Thymus (tissue), 14 donors: ENCODE measurements at places on chromosomes 1 and 21.

GRCh38 chr1:93629101-93630059 lies 52.3 kb downstream of the BCAR3 start:
- peak; percentile 18 for DNase-seq
- no peak overlapping the region for H3K4me3 ChIP-seq
- H3K27me3 ChIP-seq, result no peaks in the 10 kb centered on the region
- no peak overlapping the region for H3K27ac ChIP-seq
- no peaks in the 10 kb centered on the region for H3K36me3 ChIP-seq

DNA sequence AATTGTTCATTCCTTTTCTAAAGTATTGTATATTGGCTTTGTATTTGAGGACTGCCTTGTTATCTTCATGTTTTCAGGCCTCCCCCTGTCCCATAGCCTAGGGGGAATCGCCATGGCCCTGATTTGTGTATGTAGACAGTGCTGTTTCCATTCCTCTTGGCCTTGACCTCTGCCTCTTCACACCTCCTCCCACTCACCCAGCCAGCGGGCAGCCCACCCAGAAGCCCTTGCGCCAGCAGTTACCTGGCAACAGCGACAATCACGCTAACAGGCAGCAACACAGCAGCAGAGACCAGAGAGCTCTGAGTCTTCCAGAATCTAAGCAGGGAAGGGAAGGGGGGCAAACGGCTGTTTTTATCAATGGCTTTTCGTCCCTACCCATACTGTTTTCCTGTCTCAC lies 50.0 kb upstream of the NPL start:
- no peak overlapping the region for H3K27ac ChIP-seq
- no peaks in the 10 kb centered on the region for H3K36me3 ChIP-seq
- no peaks in the 10 kb centered on the region for H3K27me3 ChIP-seq
- H3K4me1 ChIP-seq, result no peaks in the 10 kb centered on the region
- H3K4me3 ChIP-seq, result no peak overlapping the region
- DNase-seq, result no peak

- no peaks in the 10 kb centered on the region for H3K36me3 ChIP-seq
- peaks cover 9% of the 10 kb centered on the region for H3K4me1 ChIP-seq
- H3K27me3 ChIP-seq, result no peaks in the 10 kb centered on the region
- peak overlapping the region; percentile 83 for H3K27ac ChIP-seq
Measured at GRCh38 chr1:229204921-229205777, 65.8 kb upstream of the RAB4A start.

GRCh38 chr1:75764057-75764655 lies 21.9 kb upstream of the RABGGTB start:
- H3K27ac ChIP-seq, result no peak overlapping the region
- H3K4me3 ChIP-seq, result no peak overlapping the region
- H3K27me3 ChIP-seq, result no peaks in the 10 kb centered on the region
- peaks cover 4% of the 10 kb centered on the region for H3K36me3 ChIP-seq

DNA sequence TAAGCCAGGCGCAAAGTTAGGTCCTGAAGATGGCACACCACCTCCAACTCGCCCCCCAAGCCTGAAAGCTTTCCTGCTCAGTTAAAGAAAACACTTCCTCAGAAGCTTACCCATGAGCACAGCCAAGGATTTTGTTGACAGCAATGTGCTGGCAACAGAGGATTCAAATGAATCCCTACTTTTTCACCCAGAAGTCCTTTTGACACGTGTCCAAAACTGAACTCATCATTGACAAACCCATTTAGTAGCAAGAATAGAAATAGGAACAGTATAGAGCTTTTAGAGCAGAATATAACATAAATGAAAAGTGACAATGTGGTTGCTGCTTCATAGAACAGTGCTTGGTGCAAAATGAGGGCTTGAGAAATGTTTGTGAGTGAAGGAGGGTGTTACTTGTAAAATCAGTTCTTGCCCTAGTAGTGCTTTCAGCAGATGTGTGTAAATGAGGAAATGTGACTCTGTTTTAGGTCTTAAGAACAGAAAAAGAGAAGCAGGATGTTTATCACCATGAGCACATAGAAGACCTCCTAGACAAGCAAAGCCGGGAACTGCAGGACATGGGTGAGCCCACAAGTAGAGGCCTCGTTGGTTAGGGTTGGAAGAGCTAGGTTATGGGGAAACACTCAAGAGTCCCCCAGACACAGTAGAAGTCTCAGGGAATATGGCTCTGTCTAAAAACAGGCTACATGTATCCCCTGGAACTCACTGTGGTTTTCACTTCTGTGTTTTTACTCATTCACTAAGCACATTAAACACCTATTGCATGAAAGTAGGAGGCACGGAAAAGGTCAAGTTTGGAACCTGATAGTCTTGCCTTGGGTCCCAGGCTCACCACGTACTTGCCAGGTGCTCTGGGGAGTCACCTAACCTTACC lies 48.6 kb upstream of the TMEM125 start:
- H3K36me3 ChIP-seq, result no peaks in the 10 kb centered on the region
- H3K4me1 ChIP-seq, result no peaks in the 10 kb centered on the region
- H3K27ac ChIP-seq, result no peak overlapping the region

GRCh38 chr1:228891272-228892034 lies 156.2 kb downstream of the RHOU start:
- no peak overlapping the region for H3K27ac ChIP-seq
- DNase-seq, result no peak
- H3K4me3 ChIP-seq, result no peak overlapping the region
- no peaks in the 10 kb centered on the region for H3K36me3 ChIP-seq
- no peaks in the 10 kb centered on the region for H3K27me3 ChIP-seq

DNA sequence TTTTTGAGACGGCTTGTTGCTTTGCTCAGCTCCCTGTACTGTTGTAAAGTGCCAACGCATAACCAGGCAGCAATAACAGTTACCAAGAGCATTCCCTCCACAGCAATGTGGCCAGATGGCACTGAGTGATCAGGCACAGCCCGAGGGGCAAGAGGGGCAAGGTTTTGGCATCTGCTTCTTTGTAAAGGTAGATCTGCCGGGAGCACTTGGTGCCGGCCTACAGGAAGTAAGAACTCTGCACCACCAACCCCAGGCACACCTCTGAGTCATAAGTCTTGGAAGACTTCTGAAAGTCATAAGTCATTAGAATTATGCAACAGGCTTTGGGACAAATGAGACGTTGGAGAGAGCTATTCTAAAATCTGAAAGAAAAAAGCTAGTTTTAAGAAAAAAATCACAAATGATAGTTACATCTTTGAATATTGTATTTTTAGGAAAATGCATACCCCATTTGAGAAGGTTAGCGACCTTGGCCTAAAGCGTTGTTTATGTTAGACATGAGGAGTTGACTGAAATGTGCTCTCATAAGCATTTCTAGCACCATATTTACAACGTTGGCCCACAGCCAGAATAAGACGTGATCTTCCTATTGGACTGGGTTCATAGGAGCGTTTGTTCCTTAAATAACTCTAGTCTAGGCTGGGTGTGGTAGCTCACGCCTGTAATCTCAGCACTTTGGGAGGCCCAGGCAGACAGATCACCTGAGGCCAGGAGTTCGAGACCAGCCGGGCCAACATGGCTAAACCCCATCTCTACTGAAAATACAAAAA lies 37.7 kb upstream of the MAP10 start:
- no peaks in the 10 kb centered on the region for H3K4me1 ChIP-seq
- no peaks in the 10 kb centered on the region for H3K27me3 ChIP-seq
- H3K36me3 ChIP-seq, result no peaks in the 10 kb centered on the region
- no peak overlapping the region for H3K4me3 ChIP-seq
- H3K27ac ChIP-seq, result no peak overlapping the region

- H3K27ac ChIP-seq, result no peak overlapping the region
- H3K36me3 ChIP-seq, result peaks cover 62% of the 10 kb centered on the region
- no peaks in the 10 kb centered on the region for H3K4me1 ChIP-seq
Measured at GRCh38 chr21:46553993-46554392, 50.9 kb downstream of the S100B start.

GRCh38 chr1:21295002-21295401 lies 4.7 kb upstream of the ECE1 start:
- DNase-seq, result no peak
- no peaks in the 10 kb centered on the region for H3K36me3 ChIP-seq
- H3K27ac ChIP-seq, result peak overlapping the region; percentile 90
- peaks cover 51% of the 10 kb centered on the region for H3K4me1 ChIP-seq
- peaks cover 5% of the 10 kb centered on the region for H3K27me3 ChIP-seq
- no peak overlapping the region for H3K4me3 ChIP-seq

DNA sequence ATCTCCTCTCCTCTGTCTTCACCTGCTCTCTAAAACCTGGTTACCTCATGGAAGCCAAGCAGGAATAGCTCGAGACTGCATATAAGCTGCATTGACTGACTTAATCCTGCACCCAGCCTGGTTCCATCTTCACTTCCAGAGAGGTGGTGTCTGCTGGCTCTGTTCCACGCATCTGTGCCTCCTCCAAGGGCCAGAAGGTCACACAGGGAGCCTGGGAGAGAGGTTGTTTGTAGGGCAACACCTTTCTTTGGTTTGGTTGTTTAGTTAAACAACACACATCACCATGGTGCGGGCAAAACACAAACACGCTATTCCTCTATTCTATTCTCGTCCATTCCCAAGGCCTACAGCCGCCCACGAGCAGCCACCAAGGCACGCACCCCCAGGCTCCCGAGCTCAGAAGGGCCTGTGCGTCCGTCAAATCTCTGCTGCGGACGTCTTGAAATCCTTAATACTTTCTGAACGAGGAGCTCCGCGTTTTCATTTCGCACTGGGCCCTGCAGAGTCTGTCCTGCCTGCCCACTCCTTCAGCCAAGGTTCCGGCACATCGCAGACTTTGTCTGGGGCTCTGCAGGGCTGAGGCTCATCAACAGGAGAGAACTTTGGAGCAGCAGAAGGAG lies 116.2 kb downstream of the RIPK4 start:
- no peak overlapping the region for H3K4me3 ChIP-seq
- no peak overlapping the region for H3K27ac ChIP-seq
- peaks cover 4% of the 10 kb centered on the region for H3K4me1 ChIP-seq
- no peaks in the 10 kb centered on the region for H3K36me3 ChIP-seq
- no peak for DNase-seq
- H3K27me3 ChIP-seq, result peaks cover 11% of the 10 kb centered on the region

GRCh38 chr1:229066591-229066990 lies 204.3 kb upstream of the RAB4A start:
- no peak for DNase-seq
- H3K27me3 ChIP-seq, result peaks cover 3% of the 10 kb centered on the region
- H3K4me3 ChIP-seq, result no peak overlapping the region

GRCh38 chr1:228448372-228448771 lies 31.7 kb upstream of the TRIM17 start:
- DNase-seq, result no peak
- peaks cover 33% of the 10 kb centered on the region for H3K27me3 ChIP-seq
- no peaks in the 10 kb centered on the region for H3K4me1 ChIP-seq
- H3K27ac ChIP-seq, result no peak overlapping the region
- no peak overlapping the region for H3K4me3 ChIP-seq

GRCh38 chr1:33986390-33987095 lies 122.7 kb downstream of the HMGB4 start:
- no peaks in the 10 kb centered on the region for H3K4me1 ChIP-seq
- no peak overlapping the region for H3K4me3 ChIP-seq

DNA sequence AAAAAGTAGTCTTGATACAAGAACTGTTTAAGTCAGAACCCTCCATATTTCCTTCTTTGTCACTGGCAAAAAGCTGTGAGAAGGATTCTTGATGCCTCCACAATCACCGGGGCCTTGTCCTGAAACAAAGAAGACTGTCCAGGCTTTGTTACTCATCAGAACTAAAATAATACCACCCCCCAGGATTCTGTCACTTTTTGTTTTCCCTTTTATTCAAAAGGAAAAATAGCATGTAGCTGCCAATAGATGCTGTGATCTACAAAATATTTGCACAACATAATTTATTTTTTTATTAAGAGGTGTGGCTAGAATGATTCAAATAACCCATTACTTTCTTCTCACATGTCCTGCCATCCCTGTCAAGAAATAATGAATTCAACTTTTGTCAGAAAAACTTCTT lies 173.7 kb downstream of the LYPLAL1 start:
- no peak overlapping the region for H3K4me3 ChIP-seq
- H3K4me1 ChIP-seq, result no peaks in the 10 kb centered on the region
- no peaks in the 10 kb centered on the region for H3K27me3 ChIP-seq
- no peak overlapping the region for H3K27ac ChIP-seq

- no peaks in the 10 kb centered on the region for H3K36me3 ChIP-seq
- no peaks in the 10 kb centered on the region for H3K4me1 ChIP-seq
- no peak for DNase-seq
- peaks cover 10% of the 10 kb centered on the region for H3K27me3 ChIP-seq
- H3K27ac ChIP-seq, result no peak overlapping the region
- no peak overlapping the region for H3K4me3 ChIP-seq
Measured at GRCh38 chr1:8202182-8202905, 115.6 kb upstream of the SLC45A1 start.

DNA sequence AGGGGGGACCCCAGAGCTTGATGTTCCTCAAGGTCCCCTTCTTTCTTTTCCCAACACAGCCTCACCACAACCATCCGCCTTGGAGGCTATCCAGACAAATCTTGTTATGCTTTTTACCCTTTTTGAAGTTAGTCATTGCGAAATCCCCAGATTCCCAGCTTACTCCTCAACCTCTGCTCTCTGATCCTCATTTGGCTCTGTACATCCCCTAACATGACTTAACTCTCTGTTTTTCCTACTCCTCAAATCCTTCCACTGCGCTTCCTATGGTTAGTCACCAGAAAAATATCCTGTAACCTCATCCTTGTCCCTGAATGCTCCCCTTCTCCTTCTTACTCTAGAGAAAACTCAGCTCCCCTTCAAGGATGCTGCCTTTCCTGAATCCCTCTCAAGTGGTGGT lies 189.1 kb upstream of the POU3F1 start:
- no peak for DNase-seq
- no peak overlapping the region for H3K27ac ChIP-seq
- H3K4me3 ChIP-seq, result no peak overlapping the region
- H3K27me3 ChIP-seq, result no peaks in the 10 kb centered on the region
